Progenitor cell of endocrine pancreas (in vitro differentiated cells): ENCODE measurements at places on chromosomes 16 and 17.

GRCh38 chr17:43553573-43553972, 7.4 kb upstream of the ETV4 start:
- DNase-seq, result no peak

DNA sequence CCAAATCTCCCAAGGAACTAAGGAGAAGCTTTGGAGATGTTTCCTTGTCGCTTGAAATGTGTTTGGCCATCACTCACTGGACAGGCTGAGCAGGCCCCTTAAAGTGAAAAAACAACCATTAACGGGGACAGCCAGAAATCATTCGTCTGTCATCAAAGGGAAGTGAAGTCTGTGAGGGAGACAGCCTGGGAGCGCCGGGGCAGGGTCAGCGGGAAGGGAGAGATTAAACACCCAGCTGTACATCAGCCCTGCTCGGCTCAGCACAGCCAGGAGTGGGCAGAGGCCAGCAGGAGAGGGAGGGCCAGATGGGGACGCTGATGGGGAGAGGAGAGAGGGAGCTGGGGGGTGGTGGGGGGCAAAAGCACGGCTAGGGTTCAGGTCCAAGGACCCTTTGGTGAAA, 105.1 kb downstream of the SDK2 start:
- no peak for DNase-seq

DNA sequence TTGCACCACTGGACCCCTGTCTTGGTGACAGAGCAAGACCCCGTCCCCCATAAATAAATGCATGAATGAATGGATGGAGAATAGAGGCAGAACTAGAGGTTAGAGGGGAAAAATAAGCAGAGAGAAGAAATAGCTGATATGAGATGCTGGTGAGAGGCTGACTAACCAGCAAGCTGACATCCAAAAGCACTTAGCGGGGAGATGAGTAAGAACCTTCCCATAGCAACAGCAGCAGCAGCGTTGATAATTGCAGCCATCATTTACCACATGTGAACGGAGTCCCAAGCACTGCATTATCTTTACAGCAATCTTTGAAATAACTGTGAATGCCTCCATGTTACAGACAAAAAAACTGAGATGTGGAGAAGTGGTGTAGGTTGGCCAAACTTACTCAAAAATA, 777.3 kb upstream of the EEF2KMT start:
- no peak for DNase-seq

DNA sequence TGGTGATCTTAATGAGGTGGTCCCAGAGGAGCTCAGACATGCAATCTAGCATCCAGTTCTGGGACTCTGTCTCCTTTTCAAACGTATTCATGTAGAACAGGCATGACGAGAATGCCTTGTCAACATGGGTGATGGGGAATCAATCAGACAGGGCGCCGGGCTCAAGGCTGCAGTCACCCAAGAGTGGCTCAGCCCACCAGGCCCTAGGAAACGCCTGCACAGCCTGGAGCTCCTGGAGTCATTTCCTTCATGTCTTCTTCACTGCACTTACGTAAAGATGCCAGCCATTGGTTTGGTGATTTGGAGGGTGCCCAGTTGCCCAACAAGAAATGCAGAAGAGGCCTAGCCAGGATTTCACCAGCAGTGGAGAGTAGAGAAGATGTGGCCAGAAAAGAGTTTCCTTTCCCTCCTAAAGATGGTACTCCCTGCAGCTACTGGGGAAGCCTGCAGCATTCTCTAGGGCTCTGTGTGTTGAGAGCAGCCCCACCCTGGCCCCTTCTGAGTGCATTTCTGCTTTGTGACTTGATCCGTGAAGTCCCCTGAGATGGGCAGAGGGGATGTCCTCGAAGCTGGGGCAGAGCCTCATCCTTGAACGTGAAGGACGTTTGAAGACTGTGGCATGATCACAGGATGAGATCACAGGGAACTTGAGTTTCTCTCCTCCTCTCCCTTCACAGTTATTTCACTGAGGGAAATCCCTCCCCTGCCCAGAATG, 24.0 kb upstream of the STH start:
- no peak for DNase-seq

GRCh38 chr17:5838661-5839300, 231.4 kb upstream of the WSCD1 start:
- no peak for DNase-seq

DNA sequence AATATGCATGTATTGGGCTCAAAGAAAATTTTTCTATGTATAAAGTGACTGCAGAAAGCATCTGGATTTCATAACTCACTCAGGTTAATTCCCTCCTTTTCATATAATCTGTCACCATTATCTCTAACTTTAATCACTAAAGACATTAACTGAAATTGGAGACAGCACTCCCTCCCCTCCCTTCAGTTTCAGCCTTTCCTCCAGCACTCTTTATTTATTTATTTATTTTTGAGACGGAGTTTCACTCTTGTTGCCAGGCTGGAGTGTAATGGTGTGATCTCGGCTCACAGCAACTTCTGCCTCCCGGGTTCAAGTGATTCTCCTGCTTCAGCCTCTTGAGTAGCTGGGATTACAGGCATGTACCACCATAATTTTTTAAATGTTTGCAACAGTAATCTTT, 43.1 kb downstream of the CDH8 start:
- no peak for DNase-seq
